Spinal cord (tissue), 10 donors: ENCODE measurements at places on chromosomes 4 and X.

DNA sequence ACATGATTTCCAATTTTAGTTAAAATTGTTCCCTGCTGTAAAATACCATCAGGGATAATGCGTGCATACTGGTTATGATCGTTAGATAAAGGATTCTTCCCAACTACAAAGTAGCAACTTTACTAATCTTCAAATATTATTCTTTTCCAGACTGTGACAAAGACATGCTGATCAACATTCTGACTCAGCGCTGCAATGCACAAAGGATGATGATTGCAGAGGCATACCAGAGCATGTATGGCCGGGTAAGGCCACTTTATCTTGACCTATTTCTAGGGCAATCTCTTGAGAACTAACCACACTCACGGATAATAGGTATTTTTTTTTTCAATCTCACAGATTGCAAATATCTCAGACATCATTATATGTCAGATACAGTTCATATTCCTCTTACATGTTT lies 47.0 kb downstream of the ANXA10 start:
- no peak for DNase-seq

DNA sequence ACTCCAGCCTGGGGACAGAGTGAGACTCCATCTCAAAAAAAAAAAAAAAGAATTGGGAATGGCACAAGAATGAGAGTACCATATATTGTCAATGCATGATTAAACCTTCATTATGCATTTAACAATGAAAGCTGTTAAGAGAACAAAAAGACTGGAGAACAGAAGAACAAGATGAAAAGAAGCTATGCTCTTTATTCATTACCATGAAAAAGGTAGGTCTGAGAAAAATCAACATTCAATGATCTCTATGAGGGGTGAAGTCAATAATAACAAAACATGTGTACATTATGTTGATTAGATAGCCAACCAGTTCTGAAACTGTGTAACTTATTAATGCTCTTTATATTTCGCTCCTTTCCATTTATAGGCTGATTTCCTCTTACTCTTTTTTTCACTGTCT lies 100.9 kb downstream of the BRWD3 start:
- DNase-seq: no peak

DNA sequence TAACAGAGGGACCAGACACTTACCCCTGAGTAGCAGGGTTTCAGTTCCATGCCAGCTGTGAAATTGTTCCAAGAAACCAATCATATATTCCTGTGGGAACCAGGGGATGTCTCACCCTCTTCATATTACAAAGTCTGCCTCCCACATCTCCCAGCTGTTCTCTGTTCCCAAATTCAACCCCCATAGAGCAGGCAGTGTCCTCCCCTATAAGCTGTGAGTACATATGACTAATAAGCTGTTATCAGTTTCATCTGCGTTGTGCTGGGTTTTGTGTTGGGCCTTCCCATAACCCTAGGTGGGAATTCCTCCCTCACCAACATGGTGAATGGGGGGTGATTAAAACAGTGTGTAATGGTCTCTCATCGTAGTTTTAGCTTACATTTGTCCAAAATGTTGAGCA lies 41.0 kb downstream of the CEP44 start:
- no peak for DNase-seq

GRCh38 chr4:69601065-69601464 lies 38.4 kb downstream of the UGT2A2 start:
- DNase-seq: no peak

GRCh38 chrX:16476009-16476408 lies 173.9 kb upstream of the S100G start:
- no peak for DNase-seq

DNA sequence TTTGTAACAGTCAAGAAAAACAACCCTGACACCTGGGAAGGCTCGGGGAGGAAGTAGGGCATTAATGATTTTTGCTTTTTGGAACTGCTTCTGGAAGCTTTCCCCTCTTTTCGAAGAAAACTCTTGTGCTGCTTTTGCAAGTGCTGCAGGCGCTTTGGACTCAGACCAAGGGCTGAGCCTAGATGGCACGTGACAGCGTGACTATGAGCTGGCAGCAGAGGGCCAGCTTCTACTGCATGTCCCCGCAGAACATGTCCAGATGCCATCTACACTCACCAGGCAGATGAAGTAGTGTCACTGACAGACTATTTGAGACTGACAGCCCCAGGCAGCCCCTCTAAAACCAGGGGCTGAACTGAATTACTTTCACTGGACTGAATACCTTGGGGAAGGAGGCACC lies 6.2 kb downstream of the NR0B1 start:
- no peak for DNase-seq
